Tibial artery (tissue), 4 donors: ENCODE measurements at places on chromosomes 16 and 17.

DNA sequence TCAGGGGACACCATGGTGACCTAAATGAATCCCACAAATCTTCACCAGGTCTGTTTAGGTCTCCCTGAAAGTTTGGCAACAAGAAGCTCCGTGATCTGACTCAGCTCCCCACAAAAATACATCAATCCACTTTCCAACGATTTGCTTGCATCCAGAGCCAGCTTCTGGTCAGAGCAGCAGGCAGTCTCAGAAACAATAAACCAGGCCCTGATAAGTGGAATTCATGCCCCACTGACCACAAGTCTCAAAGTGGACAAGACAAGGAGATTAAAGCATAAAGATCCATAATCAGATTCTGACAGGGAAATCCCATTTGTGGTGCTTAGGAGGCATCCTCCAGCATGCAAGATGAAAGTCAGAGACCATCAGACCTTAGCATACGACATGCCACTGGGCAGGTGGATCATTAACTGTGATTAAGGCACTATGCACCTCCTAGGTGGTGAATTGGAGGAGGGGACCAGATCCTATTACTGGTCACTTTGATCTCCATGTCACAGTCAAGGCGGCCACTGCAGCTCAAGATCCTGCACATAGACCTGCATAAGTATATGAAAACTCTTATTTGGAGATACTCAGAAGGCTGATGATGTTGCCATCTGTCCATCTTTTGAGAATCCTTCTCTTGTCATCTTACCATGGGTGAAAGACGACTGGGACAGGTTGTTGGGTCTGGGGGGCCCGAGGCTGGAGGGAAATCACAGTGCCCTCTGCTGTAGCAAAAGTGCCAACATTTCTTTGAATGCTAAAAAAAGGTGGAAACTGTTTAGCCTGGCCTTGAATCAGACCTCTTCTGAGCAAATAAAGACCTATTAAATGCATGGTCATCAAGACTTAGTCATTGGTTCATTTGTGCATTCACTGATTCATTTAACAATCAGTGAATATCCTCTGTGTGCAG, 309.2 kb upstream of the CCL2 start:
- no peak for DNase-seq

DNA sequence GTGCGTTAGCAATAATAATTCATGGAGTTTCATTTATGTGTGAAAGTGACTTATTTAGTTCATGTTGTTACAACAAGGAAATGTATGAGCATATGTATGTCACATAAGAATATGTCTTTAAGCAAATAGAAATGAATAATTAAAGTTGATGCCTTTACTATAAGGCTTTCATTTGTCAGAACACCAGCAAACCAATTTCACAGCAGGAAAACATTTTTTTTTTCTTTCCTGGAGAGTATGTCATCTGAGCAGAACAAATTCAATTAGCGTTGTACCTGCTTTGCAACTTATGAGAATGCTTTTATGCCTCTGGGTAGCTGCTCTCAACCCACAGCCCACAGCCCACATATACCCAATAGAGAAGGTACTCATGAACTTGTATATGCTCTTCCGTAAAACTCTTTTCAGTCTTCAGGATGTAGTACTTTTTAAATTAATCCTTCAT, 26.3 kb upstream of the APOH start:
- DNase-seq = no peak

DNA sequence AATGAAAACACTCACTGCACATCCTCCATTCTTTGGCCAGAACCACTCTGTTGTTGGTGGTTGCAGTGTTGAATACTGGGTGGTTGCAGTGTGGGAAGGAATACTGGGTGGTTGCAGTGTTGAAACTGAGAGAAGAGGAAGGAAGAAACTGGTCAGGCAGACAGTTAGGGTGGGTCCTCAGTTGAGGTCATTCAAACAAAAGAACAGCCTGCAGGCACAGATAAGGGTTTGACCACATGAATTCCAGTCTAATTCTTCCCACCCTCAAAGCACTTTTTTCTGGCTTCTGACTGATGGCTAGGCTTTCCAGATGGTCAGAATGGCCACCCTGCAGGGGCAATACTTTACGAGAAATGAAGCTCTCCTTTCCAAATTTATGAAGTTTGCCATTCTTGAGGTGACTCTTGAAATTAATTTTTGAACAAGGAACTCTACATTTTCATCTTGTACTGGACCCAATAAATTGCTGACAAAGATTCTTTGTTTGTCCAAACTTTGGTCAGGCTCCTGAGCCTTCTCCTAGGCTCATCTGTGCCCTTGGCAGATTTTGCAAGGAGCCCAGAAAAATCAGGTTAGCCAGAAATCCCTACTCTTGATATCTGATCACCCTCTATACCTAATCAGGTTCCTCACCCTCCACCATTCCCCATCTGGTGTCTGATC, 596.6 kb upstream of the CDH5 start:
- DNase-seq = no peak

DNA sequence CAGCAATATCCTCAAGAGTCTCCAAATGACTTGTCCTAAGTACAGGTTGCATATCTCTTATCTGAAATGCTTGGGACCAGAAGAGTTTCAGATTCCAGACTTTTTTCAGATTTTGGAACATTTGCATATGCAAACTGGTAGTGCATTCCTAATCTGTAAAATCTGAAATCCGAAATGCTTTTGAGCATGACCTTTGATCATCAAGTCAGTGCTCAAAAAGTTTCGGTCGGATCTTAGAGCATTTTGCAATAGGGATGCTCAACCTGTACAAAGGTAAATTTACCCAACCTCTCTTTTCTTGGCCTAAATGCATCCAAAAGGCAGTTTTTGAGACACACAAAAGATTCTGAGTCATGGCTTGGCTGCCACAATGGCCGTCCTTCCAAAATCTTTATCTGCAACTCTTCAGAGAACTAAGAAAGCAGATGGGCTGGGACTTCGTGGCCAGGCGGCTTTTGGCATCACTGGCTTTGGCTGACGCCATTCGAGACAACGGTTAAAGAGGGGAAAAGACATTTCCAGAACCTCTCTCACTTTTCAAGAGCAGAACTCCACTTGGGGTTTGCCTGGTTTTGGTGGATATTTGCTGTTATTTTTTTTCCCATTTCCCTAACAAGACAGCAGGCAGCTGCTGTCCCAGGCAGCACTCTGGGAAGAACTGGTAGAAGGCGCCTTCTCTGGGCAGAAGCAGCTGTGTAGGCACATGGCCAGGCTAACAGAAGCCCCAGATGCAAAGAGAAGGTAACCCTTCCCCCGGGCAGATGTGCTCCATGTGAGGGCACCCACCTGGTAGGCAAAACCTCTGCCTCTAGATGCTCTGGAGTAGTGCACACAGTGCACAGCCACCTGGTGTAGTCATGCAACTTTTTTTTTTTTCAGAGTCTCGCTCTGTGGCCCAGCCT, 8.9 kb downstream of the CPPED1 start:
- no peak for DNase-seq

DNA sequence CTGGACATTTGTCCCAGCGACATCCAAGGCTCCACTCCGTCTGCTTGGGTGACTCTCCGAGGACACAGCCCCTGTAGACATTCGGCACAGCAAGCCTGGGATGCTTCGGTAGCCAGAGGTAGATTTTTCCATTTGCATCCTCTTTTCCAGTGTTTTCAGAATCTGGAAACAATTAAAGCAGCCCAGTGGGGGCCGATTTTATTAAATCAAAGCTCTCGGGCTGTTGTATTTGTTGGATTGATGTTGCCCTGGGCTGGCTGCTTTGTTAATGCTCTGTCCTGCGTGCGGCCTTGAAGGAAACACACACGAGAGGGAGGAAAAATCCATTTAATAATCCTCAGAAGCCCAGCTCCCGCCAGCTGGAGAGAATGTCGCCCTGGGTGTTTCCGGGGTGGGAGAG, 158.1 kb upstream of the CIBAR2 start:
- no peak for DNase-seq

DNA sequence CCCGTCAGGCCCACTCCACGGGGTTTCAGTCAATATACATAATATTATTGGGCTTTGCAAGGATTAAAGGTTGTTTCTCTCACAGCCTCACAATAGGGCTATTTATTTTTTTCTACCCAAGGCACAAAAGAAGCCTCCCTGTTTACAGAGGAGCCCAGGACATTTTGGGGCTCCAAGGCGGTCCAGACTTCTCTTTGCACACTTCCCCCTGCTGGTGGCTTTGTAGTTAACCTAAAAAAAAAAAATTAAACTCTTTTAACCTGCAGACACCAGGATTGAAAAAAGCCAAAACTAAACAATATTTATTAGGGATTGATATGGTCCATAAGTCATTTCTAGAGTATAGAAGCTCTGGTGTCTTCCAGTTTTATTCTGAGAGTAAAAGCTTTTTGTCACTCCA, 169.7 kb upstream of the ZFHX3 start:
- no peak for DNase-seq

DNA sequence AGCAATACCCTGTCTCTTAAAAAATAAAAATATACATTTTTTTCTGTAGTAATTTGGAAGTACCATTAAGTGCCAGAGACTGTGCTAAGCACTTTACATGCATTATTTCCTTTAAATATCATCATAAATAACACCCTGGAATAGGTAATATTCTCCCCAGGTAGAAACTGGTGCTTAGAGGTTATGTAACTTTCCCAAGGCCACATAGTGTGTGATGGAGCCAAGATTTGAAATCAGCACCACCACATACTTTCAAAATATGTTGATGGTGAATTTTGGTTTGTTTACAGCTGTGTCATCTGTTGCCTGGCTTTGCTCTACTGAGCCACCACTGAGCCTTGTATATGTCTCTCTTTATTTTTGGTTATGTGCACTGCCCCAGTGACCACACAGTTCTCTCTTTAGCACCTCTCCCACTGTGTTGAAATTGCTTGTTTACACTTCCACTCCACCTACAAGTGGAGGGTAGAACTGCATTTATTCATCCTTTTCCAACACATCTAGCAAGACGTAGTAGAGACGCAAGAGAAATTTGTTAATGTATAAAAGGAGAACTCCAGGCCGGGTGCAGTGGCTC, 19.0 kb upstream of the NBR1 start:
- no peak for DNase-seq

DNA sequence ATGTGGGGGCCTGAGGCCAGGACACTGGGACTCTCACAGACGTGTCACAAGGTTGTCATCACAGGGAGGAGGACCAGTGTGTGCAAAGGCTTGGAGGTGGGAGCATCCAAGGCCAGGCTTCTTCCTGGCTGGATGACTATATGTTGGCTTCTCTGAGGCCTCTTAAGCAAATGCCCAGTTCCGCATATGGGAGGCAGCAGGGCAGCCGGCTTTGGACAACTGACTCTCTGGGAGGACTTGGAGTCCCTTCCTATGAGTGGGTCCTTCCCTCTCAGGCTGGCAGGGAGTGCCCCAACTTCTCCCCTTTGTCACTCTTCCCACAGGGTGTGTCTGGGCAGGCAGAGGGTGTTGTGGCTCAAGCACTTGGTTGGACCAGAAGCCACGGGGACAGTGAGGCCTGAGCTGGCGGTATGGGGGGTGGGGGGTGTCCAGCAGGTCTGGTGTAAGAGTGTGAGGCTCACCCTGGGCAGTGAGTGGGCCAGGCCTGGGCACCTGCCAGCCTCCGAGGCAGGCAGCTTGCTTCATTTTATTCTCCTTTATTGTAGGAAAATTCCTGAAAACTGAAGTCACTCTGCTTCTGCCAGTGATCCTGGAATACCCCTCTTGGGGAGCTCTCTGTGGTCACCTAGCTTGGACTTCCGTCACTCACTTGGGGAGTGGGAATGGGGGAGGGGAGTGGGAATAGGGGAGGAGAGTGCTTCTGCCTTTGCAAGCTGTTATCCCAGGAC, 14.9 kb downstream of the ADGRG1 start:
- no peak for DNase-seq

DNA sequence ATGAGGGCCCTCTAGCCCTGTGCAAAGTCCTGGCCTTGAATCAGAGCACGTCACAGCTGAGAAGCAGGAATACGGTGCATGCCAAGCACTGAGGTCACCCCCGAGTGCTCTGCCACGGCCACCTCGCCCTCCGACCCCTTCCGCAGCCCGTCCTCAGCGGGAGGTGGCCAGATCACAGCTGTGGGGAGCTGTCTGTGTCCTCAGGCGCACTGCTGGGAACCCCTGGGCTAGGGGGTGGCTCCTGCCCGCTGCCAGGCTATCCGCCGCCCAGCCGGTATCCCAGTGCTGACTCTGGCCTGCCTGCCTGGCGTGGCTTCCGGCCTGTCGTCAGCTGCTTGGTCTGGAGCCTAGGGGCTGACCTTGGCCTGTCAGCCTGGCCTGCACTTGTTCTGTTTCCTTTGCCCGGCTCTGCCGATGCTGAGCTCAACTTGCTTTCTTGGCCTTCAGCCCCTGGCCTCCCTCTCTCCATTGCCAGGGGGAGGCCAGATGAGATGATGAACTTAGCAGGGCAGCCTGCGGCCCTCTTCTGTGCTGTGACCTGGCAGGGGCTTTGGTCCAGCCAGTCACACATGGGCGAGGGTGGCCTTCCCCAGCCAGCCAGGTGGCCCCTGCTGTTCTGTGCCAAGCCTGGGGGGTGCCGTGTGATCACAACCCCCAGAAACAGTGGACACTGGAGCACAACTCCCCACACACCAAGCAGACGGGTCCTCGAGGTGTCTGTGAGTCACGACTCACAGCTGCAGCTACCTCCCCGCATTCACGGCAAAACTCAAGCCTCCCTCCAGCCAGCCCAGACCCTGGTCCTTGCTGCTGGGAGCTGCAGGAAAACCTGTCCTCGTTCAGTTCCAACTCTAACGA, 77.3 kb downstream of the ZDHHC7 start:
- peak; percentile 96 for DNase-seq

DNA sequence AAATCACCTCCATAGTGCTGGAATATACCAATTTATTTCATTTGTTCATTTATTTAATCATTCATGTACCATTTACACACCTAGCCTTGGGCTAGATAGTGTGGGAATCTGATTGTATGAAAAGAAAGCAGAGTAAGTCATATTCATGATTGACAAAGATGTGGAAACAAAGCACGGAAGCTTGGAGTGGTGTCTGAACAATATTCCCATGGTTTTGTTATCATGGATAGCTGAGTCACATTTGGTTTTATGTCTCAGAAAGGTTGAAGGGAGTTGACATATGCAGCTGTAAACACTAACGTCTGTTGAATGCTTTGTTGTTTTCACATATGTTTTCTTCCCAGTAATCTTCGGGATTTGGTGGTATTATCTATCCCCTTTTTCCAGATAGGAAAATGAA, 76.6 kb downstream of the MAP2K4 start:
- no peak for DNase-seq

DNA sequence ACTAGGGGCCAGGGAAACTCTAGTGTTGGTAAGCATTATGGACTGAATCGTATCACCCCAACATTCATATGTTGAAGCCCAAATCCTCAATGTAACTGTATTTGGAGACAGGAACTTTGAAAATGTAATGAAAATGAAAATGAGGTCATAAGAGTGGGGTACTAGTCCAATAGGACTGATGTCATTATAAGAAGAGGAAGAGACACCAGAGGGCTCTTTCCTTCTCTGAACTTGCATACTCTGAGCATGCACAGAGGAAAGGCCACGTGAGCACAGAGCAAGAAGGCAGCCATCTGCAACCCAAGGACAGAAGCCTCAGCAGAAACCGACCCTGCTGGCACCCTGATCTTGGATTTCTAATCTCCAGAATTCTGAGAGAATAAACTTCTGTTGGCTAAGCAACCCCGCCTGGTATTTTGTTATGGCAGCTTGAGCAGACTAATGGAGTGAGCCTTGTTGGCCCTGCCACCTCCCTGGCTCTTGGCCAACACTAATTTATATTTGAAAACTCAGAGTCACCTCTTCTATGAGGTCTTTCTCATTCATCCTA, 273.4 kb downstream of the NTN1 start:
- no peak for DNase-seq
